ELR (cell line): ENCODE measurements at places on chromosomes 5 and 9.

GRCh38 chr9:93480728-93481324, 27.4 kb upstream of the FAM120AOS start:
- no peak for DNase-seq

- DNase-seq: peak; percentile 79
Measured at GRCh38 chr5:149073213-149073612, 10.4 kb upstream of the SH3TC2 start.

DNA sequence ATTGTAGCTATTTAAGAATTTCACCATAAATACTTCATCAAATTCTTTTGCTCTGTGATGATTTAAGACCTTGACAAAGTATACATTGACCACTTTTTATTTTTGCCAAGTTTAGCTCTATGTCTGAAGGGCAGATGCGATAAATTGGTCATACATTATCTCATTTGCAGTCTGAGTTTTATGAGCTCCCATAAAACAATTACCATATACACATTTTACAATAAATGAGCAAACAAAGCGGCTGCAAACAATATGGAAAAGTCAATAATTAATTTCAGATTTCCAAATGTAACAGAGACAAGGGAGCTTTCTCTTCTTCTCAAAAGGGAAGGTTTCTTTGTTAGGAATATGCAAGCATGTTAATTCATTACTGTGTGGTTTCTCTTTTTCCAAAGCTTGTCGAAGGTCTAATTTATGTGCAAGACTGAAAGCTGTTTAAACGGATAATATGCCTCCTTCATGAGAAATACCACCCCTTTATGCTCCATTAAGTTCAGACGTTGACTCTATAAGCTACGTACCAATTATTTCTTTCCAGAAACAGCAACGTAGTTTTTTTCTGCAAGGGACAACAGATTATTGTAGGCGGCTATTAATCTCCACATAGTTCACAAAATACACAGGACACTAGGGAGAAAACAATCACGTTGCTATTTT, 7.0 kb upstream of the IZUMO3 start:
- DNase-seq: no peak

DNA sequence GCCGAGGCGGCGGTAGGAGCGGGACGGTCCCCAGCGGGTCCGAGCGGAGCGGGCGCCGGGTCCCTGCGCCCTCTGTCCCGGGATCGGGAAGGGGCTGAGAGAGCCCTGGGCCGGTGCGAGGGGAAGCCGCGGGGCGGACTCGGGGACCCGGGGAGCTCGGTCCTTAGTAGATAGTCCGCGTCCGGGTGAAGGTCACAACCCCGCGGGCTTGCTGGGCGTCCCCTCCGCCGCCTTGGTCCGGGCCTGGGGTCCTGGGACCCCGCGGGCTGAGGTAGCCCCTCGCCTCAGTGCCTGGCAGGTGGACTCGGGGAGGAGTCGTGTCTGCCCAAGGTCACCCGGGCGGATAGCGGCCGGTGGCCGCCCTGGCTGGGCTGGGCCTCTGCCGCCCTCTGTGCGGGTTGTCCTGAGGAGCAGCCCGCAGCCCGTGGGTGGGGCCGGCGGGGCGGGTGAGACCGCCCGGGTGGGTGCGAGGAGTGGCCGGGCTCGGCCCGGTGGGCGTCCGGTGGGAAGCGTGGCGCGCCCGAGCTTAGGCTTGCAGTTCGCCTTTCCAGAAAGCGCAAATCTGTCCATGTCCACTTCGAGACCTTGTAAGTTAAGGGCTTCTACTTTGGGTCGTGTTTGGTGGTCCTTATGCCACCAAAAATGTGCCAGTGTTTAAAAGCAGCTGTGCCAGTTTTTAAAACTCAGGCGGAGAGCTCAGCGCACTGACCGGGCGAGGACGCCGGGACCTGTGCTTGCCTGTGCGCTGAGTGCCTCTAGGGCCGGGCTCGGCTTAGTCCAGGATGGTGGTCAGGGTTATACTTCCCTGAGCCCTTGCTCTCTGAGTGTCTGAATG, 554 bp downstream of the SDHA start:
- peak; percentile 65 for DNase-seq

GRCh38 chr9:112049811-112050516, 125.1 kb downstream of the SUSD1 start:
- DNase-seq: no peak

GRCh38 chr5:92907938-92908606, 672.9 kb downstream of the NR2F1-AS1 start:
- DNase-seq: peak; percentile 72

DNA sequence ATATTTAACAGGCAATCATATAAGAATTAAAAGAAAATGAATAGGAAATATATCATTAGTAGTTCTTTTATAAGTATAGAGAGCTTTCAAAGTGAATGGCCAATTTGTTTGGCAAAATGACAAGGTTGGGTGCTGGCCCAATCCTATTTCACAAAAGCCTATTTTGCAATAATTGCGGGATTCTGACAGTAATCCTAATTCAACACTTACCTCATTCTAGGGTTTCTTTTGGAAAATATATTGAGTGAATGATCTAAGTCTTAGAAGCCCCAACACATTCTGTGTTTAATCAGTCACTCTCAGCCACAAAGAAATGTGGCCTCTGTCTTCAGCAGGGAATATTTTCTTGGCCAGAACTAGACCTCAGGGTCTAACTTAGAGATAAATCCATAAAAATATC, 835.9 kb upstream of the ZNF608 start:
- no peak for DNase-seq

GRCh38 chr9:31744589-31744988, 639.9 kb upstream of the ACO1 start:
- no peak for DNase-seq

- no peak for DNase-seq
Measured at GRCh38 chr9:4670591-4670990, 4.3 kb upstream of the SPATA6L start.

- DNase-seq: no peak
Measured at GRCh38 chr5:176743136-176743861, 67.1 kb upstream of the UNC5A start.

DNA sequence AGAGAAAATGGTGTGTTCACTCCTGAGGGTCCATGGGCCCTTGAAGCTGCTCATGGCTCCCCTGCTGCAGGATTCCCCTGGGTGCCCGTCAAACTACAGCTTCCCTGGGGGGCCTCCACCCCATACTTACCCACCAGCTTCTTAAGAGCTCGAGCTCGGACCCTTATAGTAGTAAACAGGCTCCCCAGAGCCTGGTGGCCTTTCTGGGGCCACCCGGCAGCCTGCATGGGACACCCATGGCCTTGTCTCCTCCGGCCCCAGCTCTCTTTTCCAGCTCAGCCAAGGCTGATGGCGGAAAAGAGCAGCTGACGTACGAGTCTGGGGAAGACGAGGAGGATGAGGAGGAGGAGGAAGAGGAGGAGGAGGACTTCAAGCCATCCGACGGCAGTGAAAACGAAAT, 4.2 kb upstream of the CEL start:
- DNase-seq: no peak

DNA sequence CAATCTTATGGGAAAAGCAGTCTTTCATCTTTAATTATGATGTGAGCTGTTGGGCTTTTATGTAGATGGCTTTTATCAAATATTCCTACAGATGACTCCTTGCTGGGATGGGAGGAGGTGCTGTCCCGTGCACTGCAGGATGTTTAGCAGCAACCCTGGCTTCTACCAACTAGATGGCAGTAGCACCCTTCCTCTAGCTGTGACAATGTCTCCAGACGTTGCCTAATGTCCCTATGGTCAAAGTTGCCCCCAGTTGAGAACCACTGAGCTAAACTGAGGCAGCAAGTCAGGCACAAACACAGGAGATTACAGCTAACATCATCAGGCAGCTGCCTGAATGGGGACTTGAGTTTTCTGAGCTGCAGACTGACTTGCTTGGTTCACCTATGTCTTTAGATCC, 401.9 kb upstream of the PDE4D start:
- DNase-seq: peak; percentile 55

DNA sequence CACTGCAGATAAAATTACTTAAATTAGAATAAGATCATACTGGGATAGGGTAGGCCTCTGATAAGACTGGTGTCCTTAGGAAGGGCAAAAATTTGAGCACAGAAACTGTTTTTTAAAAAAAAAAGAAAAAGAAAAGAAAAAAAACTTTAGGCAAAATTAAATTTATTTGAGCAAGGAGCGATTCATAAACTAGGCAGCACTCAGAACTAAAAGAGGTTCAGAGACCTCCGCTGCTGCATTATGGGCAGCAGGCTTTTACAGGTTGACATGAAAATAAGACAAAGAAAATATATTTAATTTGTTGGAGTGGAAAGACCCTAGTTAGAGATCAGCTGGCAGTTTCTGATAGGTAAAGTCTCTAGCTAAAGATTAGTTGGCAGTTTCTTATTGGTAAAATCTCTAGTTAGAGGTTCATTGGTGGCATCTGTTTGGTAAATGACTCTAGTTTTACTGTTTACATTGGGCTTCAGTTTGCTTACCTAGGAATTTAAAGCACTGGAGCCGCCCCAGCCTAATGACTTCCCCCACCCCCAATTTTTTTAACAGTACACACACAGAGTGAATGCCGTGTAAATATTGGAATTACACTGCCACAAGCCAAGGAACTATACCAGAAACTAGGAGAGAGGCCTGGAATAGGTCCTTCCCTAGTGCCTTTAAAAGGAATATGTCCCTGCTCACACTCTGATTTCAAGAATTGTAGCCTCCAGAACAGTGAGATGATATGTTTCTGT, 4.5 kb upstream of the PLPP6 start:
- no peak for DNase-seq

- DNase-seq: no peak
Measured at GRCh38 chr9:3758816-3759576, 233.2 kb upstream of the RFX3 start.

GRCh38 chr5:133241179-133242092, 189.6 kb downstream of the HSPA4 start:
- DNase-seq: no peak

DNA sequence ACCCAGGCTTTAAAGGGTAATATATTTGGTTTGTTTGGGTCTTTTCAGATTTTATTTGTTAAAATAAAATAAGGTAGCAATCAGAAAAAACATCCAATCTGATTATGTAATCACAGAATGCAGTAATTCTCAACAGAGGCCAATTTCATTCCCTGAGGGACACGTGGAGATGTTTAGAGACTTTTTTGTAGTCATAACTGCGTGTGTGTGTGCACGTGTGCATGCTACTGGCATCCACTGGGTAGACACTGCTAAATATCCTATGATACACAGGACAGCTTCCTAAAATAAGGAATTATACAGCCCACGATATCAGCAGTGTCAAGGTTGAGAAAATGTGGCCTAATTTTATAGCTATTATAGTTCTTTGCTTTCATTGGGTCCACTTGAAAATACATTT, 180.8 kb upstream of the KLF9 start:
- DNase-seq: no peak

- DNase-seq: no peak
Measured at GRCh38 chr9:88308831-88309560, 79.2 kb upstream of the SPIN1 start.

GRCh38 chr5:100519075-100519474, 16.1 kb upstream of the FAM174A start:
- DNase-seq: no peak

DNA sequence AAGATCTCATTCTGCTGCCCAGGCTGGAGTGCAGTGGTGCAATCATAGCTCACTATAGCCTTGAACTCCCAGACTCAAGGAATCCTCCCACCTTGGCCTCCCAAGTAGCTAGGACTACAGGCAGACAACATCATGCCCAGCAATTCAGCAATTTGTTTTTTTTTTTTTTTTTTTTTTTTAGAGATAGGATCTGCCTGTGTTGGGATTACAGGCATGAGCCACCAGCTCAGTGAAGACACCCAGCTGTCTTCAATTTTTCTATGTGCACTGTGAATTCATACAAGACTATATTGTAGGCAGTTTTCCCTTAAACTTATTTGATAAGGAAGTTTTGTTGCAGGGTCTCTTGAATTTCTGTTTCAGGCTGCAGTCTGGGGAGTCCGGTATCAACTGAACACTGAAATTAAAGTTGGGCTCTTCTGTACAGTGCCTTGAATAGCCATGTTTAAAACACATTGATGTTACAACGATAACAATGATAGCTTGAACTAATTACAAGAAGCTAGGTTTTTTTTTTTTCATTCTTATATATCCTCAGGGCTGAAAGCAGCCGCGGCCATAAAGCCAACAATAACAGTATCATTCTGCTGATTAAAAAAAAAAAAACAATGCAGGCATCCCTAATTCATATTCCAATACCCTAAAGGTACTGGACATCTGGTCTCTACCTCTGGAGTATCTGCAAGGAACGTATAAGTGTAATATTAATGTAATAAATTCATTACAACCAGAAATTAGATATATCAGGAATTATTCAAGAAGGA, 63.5 kb downstream of the MPDZ start:
- DNase-seq: no peak

- no peak for DNase-seq
Measured at GRCh38 chr9:18800579-18800978, 232.4 kb downstream of the SAXO1 start.

- no peak for DNase-seq
Measured at GRCh38 chr9:12516573-12516972, 176.6 kb upstream of the TYRP1 start.

DNA sequence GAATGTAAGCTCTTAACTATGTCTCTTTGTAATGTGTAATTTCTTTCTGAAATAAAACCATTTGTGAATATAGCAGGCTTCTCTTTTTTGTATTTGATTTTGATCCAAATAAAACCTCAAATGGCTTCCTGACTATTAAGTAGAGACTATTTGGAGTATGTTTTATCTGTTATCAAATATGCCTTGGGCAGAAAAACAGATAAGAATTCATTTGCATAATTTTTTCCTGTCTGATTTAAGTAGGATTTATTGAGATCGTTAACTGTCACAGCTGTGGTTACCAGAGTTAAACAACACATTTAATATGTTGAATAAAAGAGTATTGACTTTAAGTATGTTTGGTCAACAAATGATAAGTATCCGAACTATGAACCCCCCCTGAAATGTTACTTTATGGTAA, 104.9 kb downstream of the MELK start:
- DNase-seq: no peak

DNA sequence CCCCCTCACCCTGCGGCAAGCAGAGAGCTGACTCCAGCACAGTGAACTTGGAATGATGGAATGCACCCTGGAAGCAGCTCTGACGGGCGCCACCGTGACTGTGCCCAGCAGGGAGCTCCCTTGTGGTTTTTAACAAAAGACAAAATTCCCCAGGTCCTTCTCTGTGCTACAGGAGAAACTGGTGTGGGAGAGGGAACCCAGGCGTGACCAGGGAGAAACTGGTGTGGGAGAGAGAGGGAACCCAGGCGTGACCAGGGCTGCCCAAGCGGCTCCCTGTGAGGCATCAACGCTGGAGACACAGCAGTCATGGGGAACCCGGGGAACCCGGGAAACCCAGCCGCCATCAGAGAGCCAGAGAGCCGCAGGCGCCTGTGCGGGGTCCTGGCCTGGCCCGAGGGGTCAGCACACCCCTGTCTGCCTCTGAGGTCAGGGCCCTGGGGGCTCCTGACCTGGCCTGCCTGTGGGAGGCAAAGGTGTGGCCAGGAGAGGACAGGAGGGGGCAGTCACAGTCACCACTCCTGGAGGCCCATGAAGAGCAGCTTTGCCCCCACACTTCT, 3.1 kb upstream of the AHRR start:
- DNase-seq: peak; percentile 74
